ENCODE measurements at places on chromosomes 5 and 9. TPM values are rescaled to one million over a fixed set of nuclear protein-coding genes. Genes with fewer than 3 reads are reported as not detected.

Gene GPX8
- total RNA-seq: 4.0 TPM

DNA sequence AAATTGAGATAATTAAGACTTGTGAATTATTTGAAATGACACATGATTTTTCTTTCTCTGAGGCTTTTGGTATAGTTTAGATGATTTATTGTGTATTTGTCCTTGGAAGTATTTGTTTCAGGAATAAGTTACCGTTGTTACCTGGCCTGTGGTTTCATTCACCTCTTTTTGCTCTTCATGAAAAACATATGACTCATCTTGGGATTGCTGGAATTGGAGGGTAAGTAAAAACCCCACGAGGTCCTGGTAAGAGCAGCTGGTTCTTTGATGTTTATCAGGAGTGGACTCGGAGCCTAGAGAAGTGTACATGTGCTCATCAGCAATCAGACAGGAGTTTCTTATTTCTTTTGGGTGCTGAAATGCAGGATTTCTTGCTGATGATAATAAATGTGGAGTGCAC, 275.3 kb downstream of the PSAT1 start:
- DNase-seq: no peak

DNA sequence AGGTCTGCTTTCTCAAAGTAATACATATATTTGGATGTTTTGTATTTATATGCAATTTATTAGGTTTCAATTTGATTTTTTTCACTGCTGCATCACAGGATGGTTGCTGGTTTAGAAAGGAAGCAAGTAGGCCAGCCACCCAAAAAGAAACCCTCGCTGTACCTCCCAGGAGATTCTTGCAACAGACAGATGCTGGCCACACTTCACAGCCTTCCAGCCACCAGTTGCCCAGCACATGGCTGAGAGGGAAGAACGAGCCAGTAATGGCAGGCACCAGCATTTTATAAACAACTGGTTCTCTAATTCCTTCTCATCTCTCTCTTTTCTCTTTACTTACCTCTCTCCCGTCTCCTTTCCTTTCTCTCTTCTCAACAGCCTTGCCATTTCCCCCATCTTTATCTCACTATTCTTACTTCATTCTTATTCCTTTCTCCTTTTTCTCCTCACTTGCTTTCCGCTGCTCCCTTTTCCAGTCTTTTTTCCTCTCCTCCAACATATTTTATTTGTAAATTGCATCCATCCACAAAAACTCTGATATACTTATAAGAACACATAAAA, 38.9 kb downstream of the EFNA5 start:
- no peak for DNase-seq

DNA sequence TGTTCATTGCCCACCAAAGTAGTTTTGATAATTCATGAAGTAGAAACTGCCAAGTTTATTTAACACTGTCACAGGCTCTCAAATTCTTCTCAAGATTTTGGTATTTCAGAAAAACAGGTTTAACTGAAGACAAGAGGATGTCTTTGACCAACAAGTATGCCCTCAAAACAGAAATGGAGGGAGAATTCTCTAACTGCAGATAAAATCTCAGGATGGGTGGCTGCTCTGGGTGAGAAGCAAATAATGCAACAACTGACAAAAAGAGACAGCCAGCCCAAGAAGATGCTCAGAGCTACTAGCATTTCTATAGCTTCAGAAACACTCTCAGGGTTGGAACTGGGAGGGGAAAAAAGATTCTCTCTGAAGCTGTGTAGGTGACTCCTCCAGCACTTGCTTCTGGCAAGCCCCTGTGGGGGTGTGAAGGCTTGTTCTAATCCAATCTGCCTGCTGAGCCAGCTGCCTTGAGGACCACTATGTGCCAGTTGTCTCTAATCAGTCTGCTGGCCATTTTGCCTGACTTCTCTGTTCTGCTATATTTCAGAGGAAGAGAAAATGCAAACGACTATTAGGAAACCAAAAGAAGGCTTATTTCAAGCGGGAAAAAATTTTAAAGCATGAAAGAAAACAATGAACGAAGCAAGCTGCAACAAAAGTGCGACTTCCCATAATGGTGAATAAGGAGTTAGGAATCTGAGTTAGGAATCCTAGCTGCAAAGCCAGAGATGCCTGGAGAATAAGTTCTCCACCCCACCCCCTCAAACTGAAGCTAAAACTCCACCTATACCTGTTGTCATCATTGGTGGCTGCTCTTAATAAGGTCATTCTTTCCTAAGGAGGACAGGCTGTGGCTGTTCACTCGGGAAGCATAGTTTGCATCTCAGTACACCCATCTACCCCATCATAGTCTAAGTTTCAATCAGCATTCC, 147.5 kb downstream of the GNAQ start:
- no peak for DNase-seq

- DNase-seq: no peak
These were observed 106.2 kb downstream of the RXRA start for GRCh38 chr9:134432471-134432870.

- no peak for DNase-seq
These were observed 86.7 kb upstream of the SLC30A5 start for GRCh38 chr5:69007163-69007562.

DNA sequence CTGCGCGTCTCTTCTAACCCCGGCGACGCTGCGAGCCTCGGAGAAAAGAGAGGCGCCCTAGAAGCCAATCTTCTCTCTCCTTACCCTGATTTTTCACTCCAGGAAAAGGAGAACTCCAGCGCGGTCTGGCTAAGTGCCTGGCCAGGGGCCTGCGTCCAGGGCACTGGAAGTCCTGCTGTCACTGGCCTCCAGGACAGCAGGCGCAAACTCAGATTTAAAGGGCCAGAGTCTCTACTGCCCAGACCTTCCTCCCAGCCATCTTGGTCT, 553 bp upstream of the FOXB2 start:
- DNase-seq: no peak

Gene CHSY3
- 0.60 TPM for total RNA-seq

DNA sequence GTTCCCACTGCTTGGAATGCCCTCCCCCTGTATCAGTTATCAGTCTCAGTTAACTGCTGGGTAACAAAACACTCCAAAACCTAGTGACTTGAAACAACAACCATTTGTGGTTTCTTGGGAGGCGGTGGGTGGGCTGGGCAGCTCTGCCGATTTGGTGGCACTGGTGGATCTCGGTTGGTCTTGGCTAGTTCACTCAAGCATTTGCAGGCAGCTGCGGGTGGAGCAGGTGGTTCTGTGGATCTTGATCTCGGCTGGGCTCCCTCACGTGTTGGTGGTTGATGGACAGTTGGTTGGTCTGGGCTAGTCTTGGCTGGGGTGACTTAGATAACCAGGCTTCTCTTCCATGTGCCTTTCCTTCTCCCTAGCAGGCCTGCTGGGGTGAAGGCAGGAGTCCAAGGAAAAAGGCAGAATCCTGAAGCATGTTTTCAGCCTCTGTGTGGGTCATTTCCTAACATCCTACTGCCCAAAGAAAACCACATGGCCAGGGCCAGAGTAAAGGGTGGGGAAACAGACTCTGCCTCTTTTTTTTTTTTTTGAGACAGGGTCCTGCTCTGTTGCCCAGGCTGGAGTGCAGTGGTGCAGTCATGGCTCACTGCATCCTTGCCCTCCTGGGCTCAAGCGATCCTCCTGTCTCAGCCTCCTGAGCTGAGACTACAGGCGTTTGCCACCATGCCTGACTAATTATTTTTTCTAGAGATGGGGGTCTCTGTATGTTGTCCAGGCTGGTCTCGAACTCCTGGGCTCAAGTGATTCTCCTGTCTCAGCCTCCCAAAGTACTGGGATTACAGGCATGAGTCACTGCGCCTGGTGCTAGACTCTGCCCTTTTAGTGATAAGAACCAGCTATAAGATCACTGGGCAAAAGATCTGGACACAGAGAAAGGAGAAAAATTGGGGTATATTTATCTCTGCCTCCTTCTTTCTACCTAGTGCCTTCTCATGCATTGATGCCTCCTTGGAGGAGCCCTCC, 183.7 kb downstream of the RGS3 start:
- no peak for DNase-seq

Gene SEC24A
- total RNA-seq: 9.2 TPM

DNA sequence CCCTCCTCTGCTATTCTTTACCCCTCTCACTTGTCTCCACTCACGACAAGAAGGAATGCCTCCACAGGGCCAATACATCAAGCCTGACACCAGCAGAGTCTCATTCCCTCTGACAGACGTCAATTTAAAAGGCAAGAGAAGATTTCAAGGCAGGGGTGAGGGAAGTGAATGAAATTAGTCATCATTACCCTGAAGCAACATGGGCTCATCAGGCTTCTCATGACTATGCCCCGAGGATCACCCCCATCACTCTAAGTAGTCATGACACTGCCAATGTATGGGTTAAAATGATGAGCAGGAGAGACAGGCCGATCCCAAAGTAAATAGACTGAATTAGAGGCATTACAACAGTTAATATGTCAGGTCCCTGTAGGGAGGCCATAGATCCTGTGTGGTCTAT, 504.4 kb downstream of the TLE4 start:
- no peak for DNase-seq

DNA sequence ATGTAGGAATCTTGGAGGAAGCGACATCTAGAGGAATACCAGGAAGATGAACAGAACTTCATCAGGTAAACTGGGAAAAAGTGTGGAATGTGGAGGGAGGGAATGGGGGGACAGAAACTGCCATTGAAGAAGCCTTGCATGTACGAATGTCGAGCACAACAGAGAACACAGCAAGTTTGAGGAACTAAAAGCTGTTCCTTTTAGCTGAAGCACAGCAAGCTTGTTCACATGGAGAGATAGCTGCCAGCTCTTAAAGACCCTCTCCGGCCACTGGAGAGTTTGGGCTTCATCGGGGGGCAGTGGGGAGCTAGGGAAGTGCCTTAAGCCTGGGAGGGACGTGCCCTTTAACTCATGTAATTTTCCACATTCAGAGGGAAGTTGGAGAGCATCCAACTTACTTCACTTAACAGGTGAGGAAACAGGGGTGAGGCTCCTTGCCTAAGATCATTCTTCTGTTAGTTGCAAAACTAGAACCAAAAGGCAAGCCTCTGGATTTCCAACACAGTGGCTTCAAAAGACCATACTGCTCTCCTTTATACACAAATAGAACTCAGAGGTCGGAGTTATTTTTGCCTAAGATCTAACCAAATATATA, 2.3 kb upstream of the CYFIP2 start:
- DNase-seq: no peak

GRCh38 chr5:181258576-181258975, 2.4 kb downstream of the TRIM52 start:
- no peak for DNase-seq

DNA sequence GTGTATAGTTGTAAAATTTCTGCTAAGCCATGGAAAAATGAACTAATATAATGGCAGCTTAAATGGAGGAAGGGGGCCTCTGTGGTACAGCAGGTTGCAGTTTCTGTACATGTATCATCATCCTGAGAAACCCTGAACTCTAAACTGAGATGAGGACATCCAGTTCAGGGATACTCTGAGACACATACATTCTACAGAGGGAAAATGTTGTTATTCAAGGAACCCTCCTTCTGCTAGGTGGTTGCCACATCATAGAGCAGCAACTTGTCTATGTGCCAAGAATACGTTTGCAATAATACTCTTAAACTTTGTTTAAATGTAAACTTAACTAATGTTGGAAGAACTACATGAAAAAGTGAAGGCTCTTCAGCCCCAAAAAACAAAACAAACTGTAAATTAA, 1310.8 kb upstream of the WWC1 start:
- no peak for DNase-seq

DNA sequence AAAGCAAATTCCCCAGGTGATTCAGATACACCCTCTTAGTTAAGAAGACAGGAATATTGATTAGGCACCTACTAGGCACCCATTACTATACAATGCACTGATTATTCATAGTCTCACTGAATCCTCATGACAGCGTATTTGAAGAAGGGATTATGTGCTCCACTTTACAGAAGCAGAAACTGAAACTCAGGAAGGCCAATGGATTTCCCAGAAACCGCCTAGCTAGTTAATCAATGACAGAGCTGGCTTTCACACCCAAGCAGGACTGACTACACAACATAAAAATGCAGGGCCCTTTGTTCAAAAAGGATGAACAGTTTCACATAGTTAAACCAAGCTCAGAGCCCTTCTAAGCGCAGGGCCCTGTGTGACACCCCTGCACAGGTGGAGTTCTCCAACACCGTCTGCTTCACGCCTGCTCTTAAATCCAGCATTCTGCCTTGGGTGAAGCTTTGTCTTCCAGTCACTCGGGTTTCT, 117.3 kb downstream of the TTLL11 start:
- peak; percentile 49 for DNase-seq
